ENCODE measurements at places on chromosomes 1 and 21.
A peak's percentile ranks its signal among the peaks of the same experiment; 100 is the strongest.

DNA sequence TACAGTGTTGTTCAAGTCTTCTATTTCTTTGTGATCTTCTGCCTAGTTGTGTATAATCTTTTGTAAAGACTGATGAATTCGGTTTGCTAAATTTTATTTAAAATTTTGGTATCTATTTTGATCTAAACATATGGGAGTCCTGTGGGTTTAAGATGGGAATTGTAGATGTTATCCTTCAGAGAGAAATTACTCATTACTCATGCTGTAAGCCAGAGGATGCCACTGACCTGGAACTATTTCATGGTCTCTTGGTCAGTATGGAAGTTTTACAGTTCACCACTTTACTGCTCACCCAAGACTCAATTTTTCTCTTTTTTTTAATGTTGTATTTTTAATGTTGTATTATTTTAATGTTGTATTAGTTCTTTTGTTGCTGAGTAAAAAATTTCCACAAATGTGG lies 138.6 kb upstream of the B3GALT2 start:
- DNase-seq = no peak

DNA sequence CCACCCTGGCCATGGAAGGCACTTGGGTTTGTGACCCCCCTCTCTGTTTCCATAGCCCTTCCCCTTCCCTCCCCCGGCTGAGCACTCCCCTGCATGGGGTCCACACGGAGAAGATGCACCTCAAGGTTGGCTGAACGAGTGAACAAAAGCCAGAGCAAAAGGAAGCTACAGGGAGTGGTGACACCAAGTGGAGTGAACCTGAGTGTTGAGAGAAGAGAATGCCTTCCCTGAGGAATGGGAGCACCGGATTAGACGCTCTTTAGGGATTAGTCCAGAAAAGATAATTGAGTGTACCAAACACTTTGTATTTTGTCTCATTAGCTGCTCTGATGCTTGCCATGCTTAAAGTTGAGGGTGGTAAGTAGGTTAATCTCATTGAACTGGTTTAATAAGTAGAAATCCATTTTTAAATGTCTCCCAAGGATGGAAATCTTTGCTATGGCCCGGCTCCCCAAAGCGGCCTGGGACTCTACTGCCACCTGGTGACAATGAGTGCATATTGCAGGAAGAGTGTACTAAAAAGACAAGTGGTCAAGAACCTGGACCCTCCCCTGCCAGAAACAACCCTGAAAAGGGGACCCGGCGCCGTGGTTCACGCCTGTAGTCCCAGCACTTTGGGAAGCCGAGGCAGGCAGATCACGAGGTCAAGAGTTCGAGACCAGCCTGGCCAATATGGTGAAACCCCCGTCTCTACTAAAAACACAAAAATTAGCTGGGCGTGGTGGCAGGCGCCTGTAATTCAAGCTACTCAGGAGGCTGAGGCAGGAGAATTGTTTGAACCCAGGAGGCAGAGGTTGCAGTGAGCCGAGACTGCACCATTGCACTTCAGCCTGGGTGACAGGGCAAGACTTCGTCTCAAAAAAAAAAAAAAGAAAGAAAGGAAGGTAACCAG lies 150.6 kb upstream of the ZC3H12A start:
- DNase-seq = peak; percentile 6

- DNase-seq = no peak
These were observed 30.9 kb upstream of the CADM3 start for GRCh38 chr1:159140474-159140873.

DNA sequence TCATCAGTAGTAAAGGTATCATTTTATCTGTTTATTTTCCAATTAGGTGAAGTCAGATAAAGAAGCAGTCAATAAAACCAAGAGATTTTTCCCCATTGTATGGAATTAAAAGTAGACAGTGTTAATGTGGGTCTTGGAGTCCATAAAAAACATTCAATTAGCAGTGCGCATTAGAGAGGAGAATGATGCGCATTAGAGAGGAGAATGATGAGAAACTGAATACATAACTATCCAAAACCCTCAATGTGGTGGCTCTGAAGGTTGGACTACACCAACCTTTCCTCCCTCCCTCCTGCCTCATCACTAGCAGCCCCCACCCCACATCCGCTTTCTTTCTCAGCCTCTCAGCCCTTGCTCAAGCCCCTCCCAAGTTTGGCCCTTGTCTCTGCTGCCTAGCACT lies 99.5 kb downstream of the DAB1 start:
- DNase-seq = no peak

All from Caco-2 (cell line).